GM12891 (cell line): ENCODE measurements at places on chromosomes 3 and 15.

DNA sequence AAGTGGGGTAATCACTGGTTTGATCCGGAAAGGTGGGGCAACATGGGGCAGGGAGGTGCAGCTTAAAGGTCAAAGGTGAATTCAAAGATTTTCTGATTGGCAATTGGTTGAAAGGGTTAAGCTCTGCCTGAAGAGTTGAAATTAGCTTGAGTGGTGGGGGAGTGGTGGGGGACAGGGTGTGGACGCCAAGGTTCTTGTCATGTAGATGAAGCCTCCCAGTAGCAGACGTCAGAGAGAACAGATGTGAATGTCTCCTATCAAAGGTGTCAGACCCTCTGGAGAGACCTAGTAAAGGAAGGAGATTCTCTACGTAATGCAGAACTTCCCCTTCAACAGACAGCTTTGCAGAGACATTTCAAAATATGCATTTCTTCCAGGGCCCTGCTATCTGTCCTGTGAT is 62.8 kb downstream of the ABCC5 start:
- DNase-seq, result no peak

DNA sequence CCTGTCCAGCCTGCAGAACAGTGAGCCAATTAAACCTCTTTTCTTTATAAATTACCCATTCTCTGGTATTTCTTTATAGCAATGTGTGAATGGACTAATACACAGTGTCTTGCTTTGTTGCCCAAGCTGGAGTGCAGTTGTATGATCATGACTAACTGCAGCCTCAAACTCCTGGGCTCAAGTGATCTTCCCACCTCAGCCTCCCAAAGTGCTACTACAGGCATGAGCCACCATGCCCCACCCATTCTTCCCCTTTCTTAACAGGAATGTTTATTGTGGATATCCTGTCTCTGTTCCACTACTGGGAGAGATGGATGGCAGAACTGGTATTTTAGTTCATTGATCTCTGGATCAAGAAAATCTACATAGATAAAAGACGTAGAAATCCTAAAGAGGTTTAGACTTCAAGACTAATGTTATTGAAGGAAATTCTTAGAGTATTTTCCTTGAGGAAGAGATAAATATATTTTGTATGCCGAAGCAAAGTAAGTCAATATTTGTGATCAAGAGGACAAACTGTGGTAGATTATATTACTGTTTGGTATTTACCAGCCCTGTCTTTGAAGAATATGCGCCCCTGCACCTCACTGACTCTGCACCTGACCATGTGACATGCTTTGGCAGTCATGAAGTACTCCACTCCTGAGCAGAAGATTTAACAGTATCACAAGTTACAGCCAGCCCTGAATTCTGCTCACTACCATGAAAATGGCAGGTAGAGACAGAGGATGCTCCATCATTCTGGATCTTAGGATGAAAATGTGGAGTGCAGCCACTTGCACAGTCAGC is 42.9 kb downstream of the UACA start:
- DNase-seq, result no peak

- DNase-seq, result no peak
These were observed 29.4 kb upstream of the MYZAP start for GRCh38 chr15:57562196-57562769.

GRCh38 chr3:85780806-85781205 is 822.0 kb downstream of the CADM2 start:
- no peak for DNase-seq

GRCh38 chr3:14126017-14126886 is 1.4 kb downstream of the TMEM43 start:
- DNase-seq, result no peak

DNA sequence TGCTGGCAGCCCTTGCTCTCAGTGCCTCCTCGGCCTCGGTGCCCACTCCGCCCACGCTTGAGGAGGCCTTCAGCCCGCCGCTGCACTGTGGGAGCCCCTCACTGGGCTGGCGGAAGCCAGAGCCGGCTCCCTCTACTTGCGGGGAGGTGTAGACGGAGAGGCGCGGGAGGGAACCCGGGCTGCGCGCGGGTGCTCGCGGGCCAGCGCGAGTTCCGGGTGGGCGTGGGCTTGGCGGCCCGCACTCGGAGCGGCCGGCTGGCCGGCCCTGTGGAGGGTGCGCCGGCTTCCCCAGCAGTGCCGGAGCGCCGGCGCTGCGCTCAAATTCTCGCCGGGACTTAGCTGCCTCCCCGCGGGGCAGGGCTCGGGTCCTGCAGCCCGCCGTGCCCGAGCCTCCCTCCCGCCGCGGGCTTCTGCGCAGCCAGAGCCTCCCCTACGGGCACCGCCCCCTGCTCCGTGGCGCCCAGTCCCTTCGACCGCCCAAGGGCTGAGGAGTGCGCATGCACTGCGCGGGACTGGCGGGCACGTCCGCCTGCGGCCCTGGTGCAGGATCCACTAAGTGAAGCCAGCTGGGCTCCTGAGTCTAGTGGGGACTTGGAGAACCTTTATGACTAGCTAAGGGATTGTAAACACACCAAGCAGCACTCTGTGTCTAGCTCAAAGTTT is 231.5 kb downstream of the EFHB start:
- no peak for DNase-seq

GRCh38 chr3:115254492-115255196 is 107.6 kb upstream of the ZBTB20 start:
- DNase-seq, result no peak

GRCh38 chr15:40754574-40754882 is 526 bp downstream of the RMDN3 start:
- DNase-seq, result no peak

DNA sequence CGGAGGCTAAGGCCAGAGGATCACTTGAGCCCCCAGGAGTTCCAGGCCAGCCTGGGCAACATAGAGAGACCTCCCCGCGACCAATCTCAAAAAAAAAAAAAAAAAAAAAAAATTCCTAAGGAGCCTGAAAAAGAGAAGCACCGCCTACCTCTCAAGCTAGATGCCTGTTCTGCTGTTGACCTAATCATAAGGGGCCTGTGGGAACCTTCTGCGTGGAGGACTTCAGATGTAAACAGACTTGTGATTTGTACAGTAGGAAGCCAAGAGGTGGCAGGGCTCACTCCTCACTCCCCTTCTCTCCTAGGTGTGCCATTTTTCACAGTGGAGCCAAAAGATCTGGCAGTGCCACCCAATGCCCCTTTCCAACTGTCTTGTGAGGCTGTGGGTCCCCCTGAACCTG is 3.2 kb downstream of the TYRO3 start:
- DNase-seq, result no peak

DNA sequence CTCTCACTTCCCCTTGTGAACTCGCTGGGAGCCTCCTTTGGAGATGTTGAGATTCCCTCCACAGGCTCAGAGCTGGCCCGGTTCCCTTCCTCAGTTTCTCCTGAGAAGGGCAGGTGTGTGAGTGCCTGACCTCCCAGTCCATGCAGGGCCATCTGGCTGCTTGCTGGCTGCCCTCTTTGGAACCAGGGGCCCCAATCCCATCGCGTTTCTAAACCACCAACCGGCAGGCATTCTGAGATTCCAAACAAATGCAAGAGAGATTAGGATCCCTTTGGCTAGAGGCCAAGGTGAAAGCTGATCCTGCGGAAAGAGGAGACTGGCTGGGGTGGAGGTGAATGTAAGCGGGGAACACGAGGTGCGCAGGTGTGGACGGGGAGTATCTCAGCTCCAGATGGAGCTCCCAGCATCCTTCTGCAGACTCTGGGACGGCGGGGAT is 2.9 kb upstream of the PRRT3 start:
- DNase-seq, result no peak

- DNase-seq, result no peak
These were observed 107.2 kb upstream of the ABHD17C start for GRCh38 chr15:80587816-80588456.

DNA sequence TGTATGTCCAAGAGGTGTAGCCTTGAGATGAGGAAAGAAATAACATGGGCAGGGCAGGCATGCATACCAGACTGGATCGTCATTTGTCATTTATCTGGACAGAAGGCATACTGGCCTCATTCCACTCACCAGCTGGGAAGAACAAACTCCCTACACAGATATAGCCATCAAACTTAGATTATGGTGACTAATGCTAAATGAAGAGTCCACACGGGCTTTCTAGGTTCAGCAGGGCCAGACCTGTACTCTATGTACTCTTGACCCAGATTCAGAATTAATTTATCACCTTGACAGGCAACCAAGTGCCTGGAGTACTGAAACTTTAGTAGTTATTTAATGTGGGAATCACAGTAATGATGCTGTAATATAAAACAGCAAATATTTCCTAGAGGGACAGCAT is 164.3 kb upstream of the IL12A start:
- no peak for DNase-seq

- DNase-seq, result no peak
These were observed 7.0 kb downstream of the GNAI2 start for GRCh38 chr3:50242851-50243542.

DNA sequence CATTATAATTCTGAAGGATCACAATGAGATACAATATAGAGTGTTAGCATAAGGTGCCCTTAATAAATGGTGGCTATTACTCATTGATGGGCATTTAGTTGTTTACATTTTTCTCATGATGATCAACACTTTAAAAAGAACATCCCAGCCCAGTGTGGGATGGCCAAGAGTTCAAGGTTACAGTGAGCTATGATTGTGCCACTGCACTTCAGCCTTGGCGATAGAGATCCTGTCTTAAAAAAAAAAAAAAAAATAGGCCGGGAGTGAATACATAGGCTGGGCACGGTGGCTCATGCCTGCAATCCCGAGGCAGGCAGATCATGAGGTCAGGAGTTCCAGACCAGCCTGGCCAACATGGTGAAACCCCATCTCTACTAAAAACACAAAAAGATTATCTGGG is 1.6 kb upstream of the FXR1 start:
- DNase-seq, result no peak

GRCh38 chr3:30502051-30502741 is 104.2 kb upstream of the TGFBR2 start:
- DNase-seq, result no peak

- no peak for DNase-seq
These were observed 96.7 kb downstream of the DHX30 start for GRCh38 chr3:47899495-47900108.

DNA sequence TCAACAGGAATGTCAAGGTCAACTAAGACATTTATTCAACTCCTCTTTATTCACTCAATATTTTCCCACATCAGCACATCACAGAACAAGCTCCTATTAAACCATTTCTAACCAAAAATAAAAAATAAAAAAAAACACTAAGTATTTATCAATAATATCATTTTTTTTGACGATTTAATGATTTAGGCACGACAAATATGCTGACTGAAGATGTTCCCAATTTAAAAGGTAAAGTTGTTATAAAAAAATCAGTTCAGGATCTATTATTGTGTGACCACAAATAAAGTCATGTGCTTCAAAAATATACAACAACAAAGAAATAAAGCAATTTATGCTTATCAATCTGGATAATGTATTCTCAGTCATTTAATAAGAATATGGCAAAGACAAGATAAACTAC is 16.2 kb downstream of the DPH6 start:
- no peak for DNase-seq

GRCh38 chr3:43647331-43648166 is 25.7 kb upstream of the ANO10 start:
- no peak for DNase-seq

DNA sequence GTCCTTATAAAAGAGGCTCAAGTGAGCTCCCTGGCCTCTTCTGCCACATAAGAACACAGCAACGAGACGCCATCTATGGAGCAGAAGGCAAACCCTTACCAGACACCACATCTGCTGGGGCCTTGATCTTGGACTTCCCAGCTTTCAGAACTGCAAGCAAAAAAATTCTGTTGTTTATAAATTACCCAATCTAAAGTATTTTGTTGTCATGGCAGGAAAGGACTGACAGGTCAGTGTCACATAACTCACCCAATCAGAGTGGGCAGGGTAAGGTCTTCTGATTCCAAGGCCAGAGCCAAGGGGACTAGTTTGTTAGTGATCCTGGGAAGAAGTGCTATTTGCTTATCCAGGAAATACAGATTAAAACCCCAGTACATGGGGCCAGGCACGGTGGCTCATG is 98.9 kb downstream of the HMG20A start:
- DNase-seq, result no peak

DNA sequence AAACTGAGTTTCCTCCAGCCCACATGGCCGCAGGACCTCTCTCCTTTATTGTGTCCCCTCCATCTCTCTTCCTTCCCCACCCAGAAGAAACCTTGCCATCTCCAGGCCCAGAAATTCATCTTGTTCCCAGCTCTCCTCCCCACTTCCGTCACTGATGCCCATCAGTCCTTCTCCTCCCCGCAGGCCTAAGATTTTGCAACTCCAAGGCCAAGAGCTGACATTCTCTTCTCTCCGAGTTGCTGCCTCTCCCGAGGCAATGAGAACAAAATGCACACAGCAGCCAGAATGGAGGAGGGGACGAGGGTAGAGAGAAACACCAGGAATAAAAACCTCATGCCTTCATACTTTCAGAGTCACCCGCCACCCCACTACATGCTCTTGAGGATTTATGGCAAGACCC is 526.5 kb upstream of the PROK2 start:
- no peak for DNase-seq

- no peak for DNase-seq
These were observed 10.2 kb upstream of the FSIP1 start for GRCh38 chr15:39792844-39793335.

GRCh38 chr3:77620009-77620408 is 580.1 kb downstream of the ROBO2 start:
- no peak for DNase-seq

DNA sequence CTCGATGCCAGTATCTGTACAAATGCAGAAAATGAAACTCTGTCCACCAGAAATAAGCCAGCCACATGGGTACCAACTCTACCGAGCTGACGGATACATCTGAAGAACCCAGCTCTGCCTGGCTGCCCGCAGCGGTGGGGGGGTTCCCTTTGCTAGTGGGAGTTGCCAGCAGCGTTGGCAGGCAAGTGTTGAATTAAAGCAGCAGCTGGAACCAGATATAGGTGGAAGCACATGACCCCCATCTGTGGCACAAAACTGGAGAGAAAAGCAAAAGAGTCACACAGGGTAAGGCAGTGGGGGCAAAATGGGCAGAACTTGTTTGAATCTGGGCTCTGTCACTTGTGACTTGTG is 17.9 kb downstream of the CRYGS start:
- no peak for DNase-seq

GRCh38 chr3:189914799-189915198 is 205.9 kb downstream of the P3H2 start:
- DNase-seq, result no peak

DNA sequence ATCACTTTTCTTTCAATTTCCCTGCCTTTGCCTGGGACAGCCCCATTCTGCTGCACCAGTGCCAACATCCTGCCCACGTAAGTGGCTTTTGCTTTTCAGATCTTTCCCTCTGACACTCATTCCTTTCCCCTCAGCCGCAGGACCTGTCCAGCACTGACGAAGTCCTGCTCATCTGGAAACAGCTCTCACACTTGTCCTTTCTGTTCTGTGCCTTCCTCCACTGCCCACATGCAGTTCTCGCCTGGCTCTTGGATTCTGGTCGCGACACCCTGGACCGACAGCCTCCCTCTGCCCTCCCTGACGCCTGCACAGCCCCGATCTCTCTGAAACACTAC is 99.7 kb downstream of the ADCY5 start:
- no peak for DNase-seq

- DNase-seq, result no peak
These were observed 71.8 kb upstream of the GATM start for GRCh38 chr15:45449916-45450867.

GRCh38 chr3:64341296-64341695 is 116.0 kb upstream of the PRICKLE2 start:
- no peak for DNase-seq
